Globus pallidus (tissue), 1 donor: ENCODE measurements at places on chromosomes 4 and X.

- DNase-seq, result no peak
These were observed 4.2 kb upstream of the IQSEC2 start for GRCh38 chrX:53285591-53285990.

GRCh38 chr4:95979961-95980876, 140.3 kb downstream of the PDHA2 start:
- DNase-seq, result no peak

DNA sequence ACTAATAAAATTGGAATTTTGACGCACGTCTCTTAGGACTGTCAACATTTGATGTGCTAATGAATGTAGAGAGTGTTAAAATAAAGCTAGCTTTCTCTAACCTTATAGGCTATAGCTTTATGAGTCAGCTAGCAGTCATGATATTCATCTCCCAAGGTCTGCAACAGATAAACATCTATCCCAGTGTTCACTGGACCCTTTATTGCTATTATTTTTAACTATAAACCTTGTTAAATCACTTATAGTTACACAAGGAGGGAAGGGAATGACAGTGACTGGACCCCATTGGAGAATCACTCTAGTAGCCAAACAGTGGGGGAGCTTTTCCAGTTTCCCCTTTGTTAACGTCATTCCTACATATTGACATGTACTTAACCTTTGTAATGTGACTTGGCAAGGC, 67.9 kb upstream of the SHISA3 start:
- no peak for DNase-seq

GRCh38 chr4:40555176-40555900, 74.3 kb downstream of the RBM47 start:
- DNase-seq, result no peak

DNA sequence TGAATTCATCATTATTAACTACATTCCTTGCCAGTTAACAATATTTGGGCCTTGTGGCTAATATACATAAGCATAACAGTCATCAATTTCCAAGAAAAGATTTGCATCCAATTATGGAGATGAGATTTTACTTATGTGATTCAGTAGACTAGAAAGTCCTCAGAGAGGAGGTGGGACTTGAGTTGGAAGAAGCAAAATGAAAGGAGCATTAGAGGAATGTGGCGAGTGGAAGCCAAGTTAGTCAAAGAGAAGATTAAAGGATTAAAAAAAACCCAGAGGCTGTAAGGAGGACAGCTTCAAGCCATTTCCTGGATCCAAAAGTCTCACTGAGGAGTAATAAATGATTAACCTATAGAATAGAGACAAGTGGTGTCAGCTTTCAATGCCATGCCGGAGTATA, 1099.4 kb upstream of the IGFBP7 start:
- DNase-seq, result no peak
